ENCODE measurements at places on chromosomes 11 and 22.

DNA sequence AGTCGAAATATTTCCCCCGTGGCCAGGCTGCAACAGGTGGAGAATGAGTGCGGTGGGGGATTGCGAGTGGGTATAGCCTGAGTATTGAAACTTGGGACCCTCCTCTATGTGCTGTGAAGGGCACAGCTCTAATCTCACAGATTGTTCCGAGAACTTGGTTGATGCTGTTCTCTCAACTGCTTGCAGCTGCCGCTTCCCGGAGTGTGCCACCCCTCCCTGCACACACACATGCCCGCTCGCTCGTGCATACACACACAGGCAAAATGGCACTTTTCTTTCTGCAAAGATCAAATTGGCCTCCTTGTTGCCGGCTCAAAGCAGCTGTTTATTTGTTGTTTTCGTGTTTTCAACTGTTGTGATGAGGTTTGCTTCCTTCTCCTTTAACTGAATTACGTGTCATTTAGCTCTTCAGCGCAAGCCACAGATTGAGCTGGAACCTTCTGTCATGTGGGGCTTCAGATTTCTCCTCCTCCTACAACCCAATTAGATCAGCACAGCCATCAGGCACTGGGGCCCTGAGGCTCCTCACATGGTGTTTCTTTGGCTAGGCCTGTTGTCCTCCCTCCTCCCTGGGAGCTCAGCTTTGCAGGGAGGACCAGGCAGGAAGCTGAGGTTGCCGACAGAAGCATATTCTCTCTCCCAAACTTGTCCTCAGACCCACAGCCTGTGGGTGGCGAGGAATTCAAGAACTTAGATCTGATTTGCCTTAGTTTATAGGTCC lies 13.9 kb upstream of the B3GAT1 start:
- DNase-seq = no peak

GRCh38 chr11:58917159-58917783 lies 22.0 kb upstream of the GLYATL1 start:
- DNase-seq = no peak

- DNase-seq = no peak
Measured at GRCh38 chr11:112348480-112349029, 87.9 kb upstream of the PLET1 start.

- DNase-seq = no peak
Measured at GRCh38 chr11:91978747-91979146, 245.9 kb upstream of the FAT3 start.

- no peak for DNase-seq
Measured at GRCh38 chr11:130979386-130979972, 63.2 kb upstream of the SNX19 start.

- no peak for DNase-seq
Measured at GRCh38 chr22:22773427-22773826, 114.2 kb upstream of the IGLL5 start.

DNA sequence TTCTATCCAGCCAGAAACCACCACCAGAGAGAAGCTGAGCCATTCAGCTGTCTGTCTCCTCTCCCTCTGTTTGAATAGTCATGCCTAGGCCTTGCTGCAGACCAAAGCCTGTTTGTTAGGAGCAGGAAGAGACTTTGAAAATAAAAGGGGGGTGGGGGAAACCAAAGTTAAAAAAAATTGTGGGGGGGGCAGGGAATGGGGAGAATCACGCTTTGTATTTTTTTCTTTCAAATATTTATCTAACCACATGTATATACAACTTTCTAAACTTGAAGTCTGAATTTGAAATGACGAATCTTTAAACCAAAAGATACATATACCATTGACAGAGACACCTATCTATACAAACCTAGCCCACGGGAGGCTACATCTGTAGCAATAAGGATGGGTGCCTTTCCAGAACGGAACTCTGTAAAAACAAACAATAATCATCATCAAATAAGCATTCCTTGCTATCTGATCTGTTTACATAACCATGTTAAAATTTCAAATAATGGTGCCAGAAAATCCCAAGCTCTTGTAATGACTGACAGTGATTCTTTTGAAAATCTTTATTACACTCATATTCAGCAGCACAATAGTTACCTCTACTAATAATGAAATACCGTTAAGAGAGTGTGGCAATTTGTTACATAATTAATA lies 14.3 kb downstream of the DDX17 start:
- DNase-seq = no peak

DNA sequence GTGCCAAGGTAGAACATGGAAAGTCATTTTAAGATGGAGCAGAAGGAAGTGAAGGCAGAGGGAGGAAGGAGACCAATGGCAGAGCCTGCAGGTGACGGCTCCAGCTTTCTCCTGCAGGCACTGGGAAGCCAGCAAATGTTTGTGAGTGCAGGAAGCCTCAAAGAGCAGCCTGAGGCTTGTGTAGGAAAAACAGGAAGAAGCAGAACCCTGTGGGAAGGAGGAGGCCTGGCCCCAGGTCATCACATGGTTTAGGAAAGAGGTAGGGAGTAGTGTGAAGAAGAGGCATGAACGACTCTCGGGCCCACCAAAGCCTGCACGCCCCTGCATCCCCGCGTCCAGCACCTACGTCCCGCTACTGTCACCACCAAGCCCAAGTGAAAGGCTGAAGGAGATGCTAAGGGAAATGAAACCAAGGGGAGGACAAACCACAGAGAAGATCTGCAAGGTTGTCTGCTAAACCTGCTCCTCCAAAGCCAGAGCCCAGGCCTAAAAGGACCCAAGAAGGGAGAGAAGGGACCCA lies 151.5 kb downstream of the CHST1 start:
- no peak for DNase-seq

DNA sequence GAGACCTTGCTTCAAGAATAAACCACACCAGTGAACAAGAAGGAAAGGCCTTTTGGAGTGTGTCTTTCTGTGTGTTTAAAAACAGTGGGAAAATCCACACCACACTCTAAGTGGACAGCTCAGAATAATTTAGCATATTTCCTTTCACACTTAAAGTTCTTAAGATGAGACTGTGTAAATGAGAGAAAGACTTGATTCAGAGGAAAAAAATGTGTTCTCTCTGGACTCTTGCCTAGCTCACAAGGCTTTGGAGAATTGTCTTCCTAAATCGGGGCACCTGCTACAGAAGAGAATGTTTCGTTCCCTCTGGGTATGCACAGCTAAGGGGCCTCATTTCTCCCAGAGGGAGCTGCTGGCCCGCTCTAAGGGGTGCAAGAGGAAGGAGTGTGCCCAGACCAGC lies 28.4 kb upstream of the CRTAM start:
- DNase-seq = no peak

DNA sequence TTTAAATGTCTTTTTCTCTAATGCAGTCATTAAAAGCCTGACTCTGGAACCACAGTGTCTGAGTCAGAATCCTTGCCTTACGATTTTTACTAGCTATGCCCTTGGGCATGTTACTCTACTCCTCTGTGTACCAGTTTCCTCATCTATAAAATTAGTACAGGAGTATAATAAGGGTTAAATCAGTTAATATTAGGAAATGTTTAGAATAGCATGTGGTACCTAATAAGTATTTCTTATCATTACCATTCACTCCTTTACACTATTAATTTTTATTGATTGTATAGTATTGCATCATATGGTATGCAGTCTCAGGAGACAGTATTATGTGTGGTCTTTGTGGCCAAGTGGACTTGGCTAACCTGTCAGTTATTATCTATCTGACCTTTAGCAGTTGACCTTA lies 68.2 kb downstream of the METTL15 start:
- DNase-seq = no peak

DNA sequence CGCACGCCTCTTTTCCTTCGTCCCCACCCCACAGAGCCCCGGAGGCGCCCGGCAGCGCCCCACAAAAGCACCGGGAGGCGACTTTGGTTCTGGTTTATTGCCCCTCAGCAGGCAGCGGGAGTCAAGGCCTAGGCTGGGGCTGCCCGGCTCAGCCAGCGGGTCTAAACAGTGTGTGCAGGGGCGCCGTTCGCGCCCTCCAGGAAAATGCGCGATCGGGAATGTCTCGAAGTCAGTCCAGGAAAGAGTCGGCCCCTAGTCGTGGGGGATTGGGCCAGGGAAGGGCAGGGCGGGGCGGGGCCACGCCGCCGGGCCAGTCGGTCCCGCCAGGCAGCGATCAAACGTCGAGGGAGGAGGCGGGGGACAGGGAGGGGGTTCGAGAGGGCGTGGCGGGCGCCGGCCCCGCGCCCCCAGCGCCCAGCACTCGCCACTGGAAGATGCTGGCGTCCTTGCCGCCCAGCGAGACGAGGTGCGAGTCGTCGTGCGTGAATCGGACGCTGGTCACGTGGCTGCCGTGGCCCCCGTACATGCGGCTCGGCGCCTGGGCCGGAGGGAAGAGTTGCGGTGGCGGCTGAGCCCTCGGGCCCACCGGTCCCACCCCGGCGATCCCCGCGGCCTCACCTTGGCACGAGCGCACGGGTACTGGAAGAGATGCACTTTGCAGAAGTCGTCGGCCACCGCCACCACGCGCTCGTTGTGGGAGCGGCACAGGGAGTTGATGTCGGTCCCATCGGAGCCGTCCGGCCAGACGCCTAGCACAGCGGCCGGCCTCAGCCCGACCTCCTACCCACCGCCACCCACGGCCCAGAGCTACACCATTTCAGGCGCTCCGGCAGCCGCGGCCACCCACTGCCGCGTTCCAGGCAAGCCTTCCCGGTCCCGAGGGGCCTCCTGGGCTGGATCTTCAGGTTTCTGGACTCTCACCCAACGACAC lies 741 bp upstream of the MTA2 start:
- DNase-seq = no peak

DNA sequence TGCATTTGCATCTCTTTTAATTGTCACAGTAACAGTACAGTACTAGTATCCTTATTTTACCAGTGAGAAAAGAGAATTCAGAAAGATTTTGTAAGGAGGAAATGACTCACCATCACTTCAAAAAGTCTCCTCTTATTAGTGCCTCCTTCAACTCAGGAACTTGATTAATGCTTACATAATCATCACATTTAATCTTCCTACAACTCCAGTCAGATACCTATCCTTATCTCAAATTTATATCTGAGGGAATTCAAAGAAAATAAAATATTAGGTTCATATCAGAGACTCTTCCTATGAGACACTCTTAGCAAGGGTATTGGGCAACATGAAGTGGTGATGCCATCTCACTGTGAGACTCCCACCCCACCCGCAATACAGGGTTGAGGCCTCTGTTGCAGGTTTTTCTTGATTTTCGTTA lies 26.1 kb upstream of the CTSC start:
- no peak for DNase-seq

DNA sequence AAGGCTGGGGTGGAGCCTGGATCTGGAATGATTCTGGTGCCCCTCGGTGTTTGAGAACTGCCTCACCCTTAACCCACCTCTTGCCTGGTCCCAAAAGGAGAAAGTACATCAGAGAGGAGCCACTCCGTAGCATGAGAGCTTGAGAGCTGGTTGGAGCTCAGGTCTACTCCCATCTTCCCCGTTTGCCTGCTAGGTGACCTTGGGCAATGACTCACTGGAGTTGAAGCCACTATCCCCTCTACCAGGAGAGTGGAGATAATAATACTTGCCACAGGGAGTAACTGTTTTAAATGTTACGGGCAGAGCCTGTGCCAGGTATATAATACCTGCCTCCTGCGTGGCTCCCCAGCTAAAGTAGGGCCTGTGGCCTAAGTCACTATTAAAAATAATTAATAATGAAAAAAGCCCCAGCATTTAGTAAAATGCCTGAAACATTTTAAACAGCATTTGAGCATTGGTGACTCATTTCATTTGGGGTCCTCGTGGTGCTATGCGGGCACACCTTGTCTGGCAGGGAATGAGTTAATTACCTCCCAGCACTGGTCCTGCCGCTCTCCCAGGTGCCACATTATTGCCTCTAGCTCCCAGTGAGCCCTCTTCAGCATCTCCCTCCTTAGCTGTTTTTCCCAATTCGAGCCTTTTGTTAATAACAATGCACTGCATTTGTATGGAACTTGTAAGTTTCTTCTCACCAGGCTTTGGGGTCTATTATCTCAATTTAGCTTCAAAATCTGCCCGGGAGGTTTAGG lies 22.5 kb downstream of the CYTH4 start:
- no peak for DNase-seq

DNA sequence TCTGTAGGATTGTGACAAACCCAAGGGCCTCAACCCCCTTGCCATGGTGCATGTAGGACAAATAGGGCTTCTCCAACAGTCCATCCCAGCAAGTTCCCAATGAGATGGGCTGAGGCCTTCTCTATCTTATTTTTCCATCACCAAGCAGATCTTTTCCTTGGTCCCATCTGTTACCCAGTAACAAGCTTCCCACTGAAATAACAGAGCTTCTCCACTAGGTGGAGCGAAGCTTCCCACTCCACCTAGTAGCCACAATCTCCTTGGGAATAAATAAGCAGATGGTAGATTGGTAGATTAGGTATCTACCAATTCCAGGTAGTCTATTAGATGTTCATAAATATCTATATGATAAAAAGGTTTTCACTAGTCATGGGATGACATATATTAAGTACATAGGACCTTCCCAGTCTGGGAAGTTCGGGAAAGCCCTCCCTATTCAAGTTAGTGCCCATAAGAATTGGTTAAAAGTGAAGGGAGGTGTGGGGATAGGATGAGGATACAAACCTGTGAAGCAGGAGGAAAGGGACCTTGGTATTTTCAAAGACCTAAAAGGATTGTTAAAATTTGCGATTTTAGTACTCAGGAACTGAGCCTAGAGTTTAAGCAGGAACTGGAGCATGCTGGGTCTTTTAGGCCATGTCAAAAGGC lies 5.9 kb upstream of the OR52L1 start:
- no peak for DNase-seq

- no peak for DNase-seq
Measured at GRCh38 chr22:27470169-27470772, 331.3 kb downstream of the MN1 start.

GRCh38 chr11:41781441-41781840 lies 322.0 kb upstream of the LRRC4C start:
- DNase-seq = no peak

DNA sequence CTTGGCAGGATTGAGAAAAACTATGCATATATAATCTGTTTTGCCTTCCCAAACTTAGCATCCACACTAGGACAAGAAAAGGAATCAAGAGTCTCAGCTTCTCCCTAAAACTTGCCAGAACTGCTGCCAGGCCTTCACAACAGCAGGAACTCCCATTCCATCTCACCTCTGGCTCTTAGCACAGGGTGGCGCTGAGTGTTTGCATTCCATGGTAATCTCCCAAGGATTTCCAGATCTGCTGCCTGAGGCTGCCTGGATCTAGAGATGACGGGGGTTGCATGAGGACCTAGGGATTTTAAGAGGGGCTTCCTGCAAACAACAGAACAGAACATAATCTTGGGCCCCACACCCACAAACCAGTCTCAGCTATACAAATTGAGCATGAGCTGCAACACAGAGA lies 87.1 kb upstream of the OPCML start:
- DNase-seq = no peak

- DNase-seq = no peak
Measured at GRCh38 chr11:17742019-17742418, 7.4 kb downstream of the KCNC1 start.

All from stimulated activated CD4-positive, alpha-beta T cell treated with anti-CD3 and anti-CD28 coated beads, Interleukin-1b, Interleukin-23, amount 100 ng/mL, for 1 hour (primary cell).